ENCODE measurements at places on chromosomes 7 and 10. TPM values are rescaled to one million over a fixed set of nuclear protein-coding genes. Genes with fewer than 3 reads are reported as not detected.

DNA sequence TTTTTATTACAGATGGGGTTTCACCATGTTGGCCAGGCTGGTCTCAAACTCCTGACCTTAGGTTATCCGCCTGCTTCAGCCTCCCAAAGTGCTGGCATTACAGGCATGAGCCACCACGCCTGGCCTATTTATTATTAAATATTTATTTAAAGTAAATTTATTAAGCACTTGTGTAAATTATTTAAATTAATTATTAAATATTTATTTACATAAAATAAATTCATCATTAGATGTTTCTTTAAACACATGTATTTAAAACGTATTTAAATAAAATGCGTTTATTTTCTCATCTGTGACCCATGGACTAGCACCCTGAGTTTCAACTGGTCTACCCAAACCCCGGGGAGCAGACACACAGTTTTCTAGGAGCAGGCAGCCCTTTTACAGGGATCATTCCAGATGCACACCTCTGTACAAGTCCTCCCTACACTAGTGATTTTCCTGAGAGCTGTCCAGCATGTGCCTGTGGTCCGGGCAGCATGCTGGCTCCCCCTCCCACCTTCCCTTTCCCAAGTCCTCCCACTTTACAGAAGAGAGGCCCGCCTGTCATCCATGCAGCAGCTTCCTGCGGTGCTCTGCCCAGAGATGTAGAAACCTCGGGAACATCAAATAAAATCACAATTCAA is 89.2 kb upstream of the ATP6V0A4 start:
- no peak for DNase-seq

GRCh38 chr7:47954231-47954911 is 6.1 kb upstream of the PKD1L1 start:
- no peak for DNase-seq

DNA sequence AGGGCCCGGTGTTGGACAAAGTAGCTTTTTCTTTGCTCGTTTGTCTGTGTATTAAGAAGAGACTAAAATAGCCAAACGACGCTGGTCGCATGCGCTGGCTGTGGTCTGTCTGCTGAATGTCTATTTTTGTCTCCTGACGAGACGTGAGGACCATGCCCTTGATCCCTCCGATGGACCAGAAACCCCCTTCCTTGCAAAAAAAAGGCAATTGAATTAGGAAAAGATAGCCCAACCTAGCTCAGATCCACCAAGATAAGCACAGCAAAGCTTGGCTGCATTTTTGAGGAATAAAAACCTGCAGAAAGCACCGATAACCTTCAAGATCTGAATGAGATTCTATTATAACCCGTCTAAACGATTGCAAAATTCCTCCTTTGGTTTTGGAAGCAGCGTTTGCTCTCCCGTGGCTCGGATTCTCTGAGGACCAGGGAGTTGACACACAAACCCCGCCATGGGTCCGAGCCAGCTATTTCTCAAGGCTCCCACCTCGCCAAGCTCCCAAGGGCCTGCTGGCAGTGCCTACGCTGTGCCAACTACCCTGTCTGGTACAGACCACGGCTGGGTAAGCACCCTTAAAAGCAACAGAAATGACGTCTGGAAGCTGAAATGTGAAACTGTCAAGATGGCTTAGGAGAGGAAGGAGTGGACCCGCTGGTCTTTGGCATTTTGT is 17.7 kb upstream of the TTYH3 start:
- no peak for DNase-seq

DNA sequence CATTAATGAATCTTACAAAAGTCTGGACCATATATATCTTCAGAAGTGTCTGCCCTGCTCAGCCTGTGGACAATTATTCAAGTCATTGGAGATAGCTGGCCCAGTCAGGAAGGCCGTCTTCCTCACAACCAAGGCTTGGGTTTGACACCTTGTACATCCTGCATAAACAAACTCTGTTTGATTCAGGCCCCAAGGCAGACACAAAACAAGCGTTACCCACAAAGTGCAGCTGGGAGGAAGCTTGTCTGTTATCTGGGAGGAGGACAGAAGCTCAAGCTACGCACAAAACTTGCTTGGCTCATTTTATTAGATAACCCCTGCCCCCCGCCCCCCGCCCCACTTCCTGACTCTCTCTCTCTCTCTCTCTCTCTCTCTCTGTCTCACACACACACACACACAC is 166.9 kb upstream of the WDR11 start:
- no peak for DNase-seq

DNA sequence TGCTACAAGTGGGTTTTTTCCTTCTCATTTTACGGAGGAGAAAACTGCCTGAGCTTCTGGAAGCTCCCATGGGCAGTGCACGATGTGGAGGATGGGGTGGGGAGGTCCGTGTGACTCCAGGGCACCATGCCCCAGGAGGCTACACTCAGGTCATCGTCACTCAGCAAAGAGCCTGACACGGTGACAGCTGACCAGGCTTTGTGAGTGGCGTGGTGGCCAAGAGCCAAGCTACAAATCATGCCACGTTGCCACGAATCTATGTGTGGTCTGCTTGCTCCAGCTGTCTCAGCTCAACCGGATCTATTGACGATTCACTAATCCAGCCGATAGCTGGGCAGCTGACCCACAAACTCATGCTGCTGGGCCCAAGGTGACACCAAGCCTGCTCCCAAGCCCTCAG is 27.6 kb upstream of the C10orf71 start:
- no peak for DNase-seq

DNA sequence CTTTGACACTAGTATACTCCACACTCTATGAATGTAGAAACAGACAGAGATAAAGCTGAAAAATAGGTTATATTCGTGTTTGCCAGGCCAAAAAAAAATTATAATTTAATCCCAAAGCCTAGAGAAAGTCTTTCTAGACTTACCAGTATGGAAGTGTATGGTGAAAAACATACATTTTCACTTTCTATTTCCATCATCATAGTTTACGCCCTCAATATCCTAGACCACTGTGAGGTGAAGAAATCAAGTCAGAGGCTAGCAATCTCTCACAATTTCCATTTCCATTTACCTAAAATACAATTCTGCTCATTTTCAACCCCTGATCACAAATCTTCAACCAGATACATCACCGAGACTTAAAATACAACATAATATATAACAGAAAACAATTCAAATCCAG is 16.2 kb downstream of the GPR22 start:
- DNase-seq = no peak

GRCh38 chr10:52814506-52814905 is 41.9 kb upstream of the MBL2 start:
- DNase-seq = no peak

DNA sequence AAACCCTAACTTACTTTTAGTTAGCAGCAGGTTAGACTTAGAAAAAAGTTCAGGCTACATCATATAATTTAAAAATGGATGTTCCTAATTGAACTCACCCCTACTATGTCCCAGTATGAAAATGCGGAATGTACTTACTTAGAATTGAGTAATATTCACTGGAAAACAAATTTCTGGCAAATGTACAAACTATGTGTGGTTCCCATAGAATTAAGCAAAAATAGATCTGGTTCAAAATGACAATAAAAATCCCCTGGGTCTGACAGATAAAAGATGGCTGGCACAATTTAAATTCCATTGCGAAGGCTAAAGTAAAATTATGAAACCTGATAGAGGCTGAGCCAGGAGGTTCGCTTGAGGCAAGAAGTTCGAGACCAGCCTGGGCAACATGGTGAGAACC is 42.4 kb upstream of the PRKAR2B start:
- DNase-seq = no peak

- DNase-seq = no peak
Observed at GRCh38 chr10:31664803-31665202, 263.8 kb downstream of the ARHGAP12 start.

DNA sequence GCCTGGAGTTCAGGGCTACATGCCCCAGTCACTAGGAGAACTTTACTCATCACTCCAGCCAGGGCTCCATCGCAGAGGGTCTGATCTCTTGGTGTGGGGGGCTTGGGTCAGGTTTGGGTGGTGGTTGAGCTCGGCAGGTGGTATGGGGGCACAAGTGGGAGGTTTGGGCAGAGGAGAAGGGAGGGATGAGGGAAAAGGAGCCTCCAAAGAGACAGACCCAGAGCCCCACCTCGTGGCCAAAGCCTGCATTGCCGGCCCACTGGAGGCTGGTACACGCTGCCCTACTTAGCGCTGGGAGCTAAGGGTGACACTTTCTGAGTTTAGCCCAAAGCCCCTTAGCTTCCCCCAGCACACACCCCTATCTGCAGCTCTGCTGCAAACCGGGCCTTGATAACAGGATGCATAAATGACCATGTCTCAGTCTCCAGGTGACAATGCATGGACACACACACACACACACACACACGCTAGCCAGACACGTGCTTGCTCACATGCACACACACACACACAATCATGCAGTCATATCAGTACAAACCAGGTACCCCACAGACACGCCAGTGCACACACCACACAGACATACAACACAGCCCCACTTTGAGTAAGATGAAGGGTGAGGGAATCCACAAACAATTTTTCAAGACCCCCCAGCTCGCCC is 14.7 kb downstream of the LZTS2 start:
- peak; percentile 97 for DNase-seq

DNA sequence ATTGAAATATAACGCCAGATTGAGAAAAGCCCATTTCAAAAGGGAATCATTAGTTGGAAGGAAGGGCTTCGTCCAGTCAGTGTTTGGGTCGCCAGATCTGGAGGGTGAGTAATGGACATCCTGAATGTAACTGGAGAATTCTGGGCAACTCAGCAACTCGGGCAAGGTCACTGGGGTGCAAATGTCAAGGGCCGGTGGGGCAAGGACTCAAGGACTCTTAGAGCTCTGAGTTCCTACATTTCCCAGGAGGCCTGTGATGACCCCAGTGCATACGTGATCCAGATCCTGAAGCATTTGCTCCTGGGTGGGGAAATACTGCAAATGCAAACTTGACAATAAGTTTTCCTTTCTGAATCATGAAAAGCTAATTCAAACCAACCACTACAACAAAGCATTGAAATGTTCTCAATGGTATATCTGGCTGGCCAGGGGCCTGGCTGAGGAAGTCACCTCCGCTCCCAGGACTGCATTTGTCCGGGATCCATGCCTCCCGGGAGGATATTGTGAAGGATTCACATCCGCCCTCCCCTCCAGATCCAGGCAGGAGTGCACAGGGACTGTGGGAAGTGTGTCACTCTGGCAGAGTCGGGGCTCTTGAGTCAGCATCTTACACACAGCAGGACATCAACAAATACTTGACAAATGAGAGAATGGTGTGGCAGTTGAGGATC is 164.0 kb downstream of the FANK1 start:
- DNase-seq = no peak

DNA sequence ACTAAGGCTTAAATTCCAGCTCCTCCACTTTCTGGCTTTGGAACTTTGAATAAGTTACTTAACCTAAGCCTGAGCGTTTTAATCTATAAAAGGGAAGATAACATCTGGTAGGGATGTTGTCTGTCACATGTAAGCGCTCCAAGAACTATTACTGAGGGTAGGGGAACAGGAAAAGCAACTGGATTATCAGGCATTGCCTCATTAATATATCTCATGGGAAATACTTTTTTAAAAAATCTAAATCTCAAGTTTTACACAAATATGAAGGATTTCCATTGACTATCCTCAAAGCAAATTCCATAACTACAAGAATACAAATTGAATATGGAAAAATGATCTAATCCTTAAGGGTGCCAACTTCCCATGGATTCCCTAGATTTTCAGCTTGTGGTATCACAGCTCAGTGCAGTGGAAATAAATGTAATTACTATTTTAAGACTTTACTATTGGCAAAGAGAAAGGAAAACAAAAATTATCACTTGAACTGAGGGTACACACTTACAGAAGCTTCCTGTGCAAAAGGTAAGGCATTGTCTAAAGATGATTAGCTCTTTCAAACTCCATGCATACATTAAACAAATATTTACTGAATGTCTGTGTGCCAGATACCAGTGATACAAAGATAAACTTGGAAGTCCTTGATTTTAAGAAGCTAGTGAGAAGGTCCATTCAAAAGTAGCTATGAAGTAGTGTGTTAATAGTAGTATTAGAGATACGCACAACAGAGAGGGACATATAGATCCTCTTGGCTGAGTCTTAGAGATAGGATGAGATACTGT is 38.4 kb downstream of the NT5C2 start:
- no peak for DNase-seq

- DNase-seq = no peak
Observed at GRCh38 chr10:18369859-18370473, 229.7 kb downstream of the CACNB2 start.

GRCh38 chr7:17524746-17525145 is 226.3 kb downstream of the AHR start:
- DNase-seq = no peak

DNA sequence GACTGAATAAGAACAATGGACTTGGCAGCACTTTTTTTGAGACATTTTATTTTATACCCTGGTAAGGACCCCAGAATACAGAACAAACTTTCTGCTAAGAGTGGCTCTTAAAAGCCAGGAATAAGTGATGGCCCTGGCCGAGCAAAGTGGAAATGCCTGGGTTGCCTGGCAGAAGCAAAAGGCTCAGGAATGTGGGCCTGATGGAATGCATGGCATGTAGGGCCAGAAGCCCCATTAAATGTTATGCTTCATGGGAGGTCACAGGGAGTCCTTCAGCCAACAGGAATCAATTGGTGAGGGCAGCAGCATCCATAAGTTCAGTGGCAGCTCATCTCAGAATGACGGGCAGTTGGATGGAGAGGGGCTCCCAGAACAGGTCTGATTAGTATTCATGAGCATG is 301.5 kb upstream of the CACNA2D1 start:
- no peak for DNase-seq

- DNase-seq = no peak
Observed at GRCh38 chr7:114302858-114303257, 111.8 kb upstream of the FOXP2 start.

- no peak for DNase-seq
Observed at GRCh38 chr10:3566627-3567026, 218.4 kb downstream of the KLF6 start.

DNA sequence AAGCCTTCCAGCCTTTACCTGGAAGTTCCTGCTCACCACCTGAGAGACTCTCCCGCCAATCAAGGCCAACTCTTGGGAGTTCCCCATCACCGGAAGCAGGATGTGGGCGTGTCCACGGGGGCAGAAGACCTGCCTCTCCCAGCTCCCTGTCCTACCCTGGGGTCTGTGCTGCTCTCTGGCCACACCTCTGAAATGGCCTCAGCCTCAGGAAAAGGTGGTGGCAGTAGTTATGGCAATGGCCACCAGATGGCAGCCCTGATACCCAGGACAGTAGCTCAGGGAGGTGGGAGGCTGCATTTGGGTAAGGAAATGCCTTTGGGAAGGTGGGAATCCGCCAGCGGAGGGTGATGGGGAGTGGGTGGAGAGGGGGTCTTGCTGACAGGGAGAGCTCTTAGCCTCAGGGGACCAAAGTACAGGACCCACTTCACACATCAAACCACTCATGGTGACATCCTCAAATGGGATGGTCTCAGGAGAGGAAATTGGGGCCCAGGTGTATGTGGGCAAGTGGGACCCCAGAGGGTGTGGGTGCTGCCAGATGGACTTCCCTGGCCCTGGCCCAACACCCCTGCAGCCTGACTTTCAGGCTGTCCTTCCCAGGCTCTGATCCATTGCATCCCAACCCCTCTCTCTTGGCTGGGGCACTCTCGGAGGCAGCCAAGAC is 33.9 kb downstream of the KAZALD1 start:
- DNase-seq = peak; percentile 63

Gene AKR1B15
- total RNA-seq = not detected

Gene LBX1
- not detected for total RNA-seq

Gene ELAPOR2
- 34.5 TPM for total RNA-seq

Gene GIMAP4
- total RNA-seq = 41.7 TPM

Gene CYP3A4
- total RNA-seq = not detected

Gene NEUROG3
- 0.60 TPM for total RNA-seq

Gene MMP21
- not detected for total RNA-seq

Gene SYCE1
- total RNA-seq = 0.60 TPM

Gene EPHB6
- 25.8 TPM for total RNA-seq

Gene KCNIP2
- total RNA-seq = 90.5 TPM
